ENCODE measurements at places on chromosomes 3 and 15.

DNA sequence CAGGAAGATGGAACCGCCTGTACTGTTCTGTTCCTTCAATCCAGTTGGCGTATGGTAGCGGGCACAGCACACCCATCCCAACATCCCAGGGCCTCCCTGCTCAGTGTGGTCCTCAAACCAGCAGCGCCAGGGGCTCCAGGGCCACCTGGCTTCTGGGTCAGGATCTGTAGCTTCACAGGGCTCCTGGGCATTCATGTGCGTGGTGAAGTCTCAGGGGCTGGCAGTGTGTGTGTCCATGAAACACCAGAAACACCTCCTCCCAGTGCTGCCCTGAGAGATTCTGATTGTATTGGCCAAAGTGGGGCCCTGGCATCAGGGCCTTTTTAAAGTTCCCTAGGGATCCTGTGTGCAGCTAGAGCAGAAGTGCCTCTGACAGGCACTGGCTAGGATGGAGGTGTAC is 42.1 kb downstream of the ABTB1 start:
- DNase-seq = no peak

- DNase-seq = no peak
Observed at GRCh38 chr3:79881431-79881830, 113.6 kb upstream of the ROBO1 start.

GRCh38 chr3:184135911-184136260 is 728 bp downstream of the EIF2B5 start:
- DNase-seq = no peak

DNA sequence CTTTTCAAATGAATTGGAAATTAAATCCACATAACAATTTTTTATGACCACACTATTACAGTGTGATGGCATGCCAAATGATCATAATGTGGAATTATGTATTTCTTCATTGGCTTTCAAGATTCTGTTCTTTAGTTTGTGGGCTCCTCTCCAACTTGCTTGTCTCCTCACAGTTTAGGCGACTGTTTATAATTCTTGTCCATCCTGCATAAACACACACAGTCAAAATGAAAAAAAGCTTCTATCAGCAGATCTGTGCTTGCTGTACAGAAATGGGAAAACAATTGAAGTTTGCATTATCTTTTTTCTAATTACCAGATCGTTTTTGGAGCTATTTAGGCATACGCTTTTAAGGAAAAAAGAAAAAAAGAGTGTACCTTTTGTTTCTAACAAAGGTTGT is 37.0 kb downstream of the OPA1 start:
- no peak for DNase-seq

DNA sequence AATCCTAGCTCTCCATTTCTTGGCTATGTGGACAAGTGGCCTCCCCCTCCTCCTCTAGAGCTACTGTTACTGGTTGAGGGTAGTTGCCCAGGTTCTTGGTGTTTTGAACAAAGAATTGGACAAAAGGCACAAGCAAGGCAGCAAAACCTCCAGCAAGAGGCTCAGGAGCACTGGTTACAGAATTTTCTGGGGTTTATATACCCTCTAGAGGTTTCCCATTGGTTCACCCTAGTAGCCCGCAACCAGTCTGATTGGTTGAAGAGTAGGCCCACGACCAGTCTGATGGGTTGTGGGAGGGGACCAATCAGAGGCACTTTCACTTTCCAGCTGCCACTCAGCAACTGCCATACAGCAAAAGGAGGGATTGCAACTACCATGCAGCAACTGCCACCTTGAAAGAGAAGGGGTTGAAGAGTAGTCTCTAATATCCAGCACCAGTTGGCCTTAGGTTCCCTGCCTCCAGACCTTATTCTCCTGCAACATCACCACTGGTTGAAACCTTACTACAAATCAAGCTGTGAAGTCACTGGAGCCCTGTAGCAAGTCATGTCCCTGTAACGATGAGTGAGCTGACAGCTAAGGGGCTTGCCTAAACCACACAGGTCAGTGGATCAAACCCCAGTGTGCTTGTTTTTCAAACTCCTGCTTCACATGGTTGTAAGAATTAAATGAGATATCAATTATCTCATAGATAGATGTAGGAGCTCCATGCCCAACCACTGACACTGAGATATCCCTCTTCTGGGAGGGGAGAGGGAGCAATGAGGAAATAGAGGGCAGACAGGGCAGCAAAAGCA is 2.9 kb upstream of the C15orf39 start:
- no peak for DNase-seq

DNA sequence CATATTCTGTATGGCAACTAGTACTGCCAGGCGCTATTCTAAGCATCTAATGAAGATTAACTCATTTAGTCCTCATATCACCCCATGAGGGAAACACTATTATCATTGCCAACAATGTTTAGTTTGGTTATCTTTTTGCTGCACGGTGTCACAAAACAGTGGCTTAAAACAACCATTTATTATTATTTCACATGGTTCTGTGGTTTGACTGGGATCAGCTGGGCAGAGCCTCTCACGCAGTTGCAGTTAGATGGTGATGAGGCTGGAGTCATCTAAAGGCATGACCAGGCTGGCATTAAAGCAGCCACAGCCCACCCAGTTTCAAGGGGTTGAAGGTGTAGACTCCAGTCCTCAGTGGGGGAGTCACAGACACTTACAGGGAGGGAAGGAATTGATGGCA is 32.8 kb upstream of the RASA2 start:
- DNase-seq = no peak

- DNase-seq = no peak
Observed at GRCh38 chr3:32757618-32758374, 60.0 kb upstream of the TRIM71 start.

DNA sequence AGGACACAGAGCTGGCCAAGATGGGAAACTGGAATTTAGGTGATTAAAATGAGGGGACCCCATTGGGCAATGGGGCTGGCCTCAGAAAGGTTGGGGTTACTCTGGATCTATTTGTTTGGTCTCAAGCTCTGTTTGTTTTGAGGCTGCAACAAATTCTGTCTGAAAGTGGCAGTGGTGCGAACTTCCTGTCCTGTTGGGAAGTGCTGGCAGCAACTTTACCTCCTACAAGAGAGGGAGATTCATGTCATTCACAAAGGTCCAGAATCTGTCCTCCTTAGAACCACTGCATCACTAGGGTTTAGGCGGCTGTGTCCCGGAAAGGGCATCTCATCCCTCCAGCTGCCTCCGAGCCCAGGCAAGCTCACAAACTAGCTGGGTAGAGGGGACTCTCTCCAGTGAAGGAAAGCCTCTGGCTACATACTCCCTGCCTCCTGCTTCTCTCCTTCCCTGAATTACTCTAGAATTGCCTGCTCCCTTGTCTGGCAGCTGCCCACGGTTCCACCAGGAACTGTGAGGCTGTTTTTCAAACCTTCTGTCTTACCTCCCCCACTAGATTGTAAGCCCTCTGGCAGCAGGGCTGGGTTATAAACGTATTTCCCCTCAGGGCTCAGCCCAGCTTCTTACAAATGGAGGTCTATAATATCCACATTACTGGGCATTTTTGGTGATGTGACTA is 23.6 kb downstream of the MEGF11 start:
- no peak for DNase-seq

- no peak for DNase-seq
Observed at GRCh38 chr3:27431116-27431515, 53.1 kb downstream of the SLC4A7 start.

DNA sequence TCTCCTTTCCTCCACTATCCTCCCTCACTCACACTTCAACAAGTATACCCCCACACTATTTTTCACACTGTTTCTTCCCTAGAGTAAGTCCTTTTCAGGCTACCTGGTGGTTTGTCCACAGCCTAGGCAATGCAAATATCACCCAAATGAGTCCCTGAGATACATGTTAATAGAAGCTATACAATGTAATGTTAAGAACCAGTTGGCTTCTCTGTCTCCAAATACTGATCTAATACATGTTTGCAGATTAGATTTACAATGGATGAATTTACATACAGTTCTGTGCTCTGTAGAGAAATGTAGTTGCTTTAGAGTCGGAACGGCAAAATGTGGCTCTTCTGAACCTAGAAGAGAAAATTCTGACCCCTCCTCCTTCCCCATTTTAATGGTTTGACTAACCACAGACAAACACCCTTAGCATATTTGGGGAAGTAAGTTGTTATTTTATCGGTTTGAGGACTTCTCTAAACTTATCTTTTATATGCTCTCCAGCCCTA is 63.6 kb upstream of the MBNL1 start:
- DNase-seq = no peak

- no peak for DNase-seq
Observed at GRCh38 chr3:154764856-154765640, 315.1 kb upstream of the MME start.

GRCh38 chr3:132703733-132704132 is 18.5 kb downstream of the NPHP3 start:
- DNase-seq = no peak

- no peak for DNase-seq
Observed at GRCh38 chr3:82824491-82824890, 1063.0 kb upstream of the GBE1 start.

DNA sequence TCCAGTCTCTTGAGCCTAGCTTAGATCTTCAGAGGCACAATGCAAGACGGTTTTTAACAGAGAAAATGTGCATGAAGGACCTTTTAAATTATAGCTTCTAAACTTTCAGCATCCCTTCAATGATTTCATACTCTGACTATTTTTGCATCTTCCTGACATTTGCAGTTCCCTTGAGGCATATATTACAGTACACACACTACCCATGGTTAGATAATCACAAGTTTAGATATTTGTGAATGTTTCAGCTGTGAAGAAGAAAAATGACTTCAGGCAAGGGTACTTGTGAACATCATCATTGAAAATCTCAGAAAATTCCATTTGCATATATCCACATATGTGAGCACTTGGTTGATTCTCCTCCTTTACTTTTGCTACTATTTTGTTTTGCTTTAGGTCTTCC is 341.5 kb downstream of the ROBO2 start:
- no peak for DNase-seq

GRCh38 chr15:77489647-77490046 is 69.0 kb downstream of the HMG20A start:
- DNase-seq = no peak

DNA sequence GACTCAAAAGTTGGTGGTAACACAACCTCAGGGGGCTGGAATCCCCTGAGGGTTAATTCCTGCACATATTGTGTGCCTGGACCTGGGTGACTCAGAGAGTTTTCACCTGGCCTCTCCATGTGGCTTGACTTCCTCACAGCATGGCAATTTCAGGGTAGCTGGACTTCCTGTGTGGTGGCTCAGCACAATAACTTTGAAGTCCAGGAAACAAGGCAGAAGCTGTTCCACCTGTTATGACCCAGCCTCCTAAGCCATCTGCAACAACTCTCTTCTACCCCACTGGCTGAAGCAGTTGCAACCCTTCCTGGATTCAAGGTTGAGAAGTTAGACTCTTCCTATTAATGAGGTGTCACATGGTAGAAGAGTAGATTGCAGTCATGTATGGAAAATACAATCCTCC is 58.4 kb downstream of the EDEM1 start:
- no peak for DNase-seq

DNA sequence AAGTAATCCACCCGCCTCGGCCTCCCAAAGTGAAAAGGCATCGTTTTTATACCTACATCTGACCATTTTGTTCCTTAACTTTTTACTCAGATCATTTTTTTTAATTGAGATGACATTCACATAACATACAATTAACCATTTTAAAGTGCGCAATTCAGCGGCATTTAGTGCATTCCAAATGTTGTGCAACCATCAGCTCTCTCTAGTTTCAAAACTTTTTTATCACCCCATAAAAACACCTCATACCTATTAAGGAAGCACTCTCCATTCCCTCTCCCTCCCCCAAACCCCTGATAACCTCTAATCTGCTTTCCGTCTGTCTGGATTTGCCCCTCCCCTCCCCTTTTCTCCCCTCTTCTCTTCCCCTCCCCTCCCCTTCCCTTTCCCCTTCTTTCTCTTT is 310.1 kb downstream of the UACA start:
- DNase-seq = no peak

DNA sequence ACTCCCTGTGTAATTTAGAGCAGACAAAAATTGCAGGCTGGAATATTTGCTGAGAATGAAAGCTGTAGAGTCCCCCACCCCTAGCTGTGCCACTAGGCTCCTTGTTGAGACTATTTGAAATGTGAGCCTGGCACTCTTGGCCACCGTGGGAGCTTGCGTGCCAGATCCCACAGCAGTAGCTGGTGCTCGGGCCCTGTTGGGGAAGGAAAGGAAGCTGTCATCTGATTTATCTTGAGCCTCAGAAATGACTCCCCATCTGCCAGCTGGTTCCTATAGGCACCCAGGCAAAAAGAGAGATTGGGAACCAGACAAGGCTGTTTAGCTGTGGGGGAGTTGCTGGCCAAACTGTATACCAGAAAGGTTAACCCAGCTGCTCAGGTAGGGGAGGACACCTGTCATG is 23.4 kb upstream of the CLEC3B start:
- no peak for DNase-seq

DNA sequence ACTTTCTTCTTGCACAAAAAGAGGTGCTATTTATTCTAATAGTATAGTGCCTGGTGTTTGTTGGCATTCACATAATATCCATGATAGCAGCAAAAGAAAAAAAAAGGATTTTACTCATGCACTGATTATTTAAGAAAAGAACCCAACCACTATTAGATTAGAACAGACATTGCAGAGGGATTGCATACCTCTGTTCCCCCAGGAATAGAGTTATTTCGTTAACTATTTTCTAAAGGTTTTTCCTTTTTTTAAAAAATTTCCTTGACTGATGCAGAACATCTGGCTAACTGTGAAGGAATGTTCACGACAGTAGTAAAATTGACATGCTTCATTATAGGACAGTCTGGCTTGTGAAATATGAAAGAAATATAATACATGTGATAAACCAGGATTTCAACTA is 136.6 kb upstream of the PTX3 start:
- DNase-seq = no peak

DNA sequence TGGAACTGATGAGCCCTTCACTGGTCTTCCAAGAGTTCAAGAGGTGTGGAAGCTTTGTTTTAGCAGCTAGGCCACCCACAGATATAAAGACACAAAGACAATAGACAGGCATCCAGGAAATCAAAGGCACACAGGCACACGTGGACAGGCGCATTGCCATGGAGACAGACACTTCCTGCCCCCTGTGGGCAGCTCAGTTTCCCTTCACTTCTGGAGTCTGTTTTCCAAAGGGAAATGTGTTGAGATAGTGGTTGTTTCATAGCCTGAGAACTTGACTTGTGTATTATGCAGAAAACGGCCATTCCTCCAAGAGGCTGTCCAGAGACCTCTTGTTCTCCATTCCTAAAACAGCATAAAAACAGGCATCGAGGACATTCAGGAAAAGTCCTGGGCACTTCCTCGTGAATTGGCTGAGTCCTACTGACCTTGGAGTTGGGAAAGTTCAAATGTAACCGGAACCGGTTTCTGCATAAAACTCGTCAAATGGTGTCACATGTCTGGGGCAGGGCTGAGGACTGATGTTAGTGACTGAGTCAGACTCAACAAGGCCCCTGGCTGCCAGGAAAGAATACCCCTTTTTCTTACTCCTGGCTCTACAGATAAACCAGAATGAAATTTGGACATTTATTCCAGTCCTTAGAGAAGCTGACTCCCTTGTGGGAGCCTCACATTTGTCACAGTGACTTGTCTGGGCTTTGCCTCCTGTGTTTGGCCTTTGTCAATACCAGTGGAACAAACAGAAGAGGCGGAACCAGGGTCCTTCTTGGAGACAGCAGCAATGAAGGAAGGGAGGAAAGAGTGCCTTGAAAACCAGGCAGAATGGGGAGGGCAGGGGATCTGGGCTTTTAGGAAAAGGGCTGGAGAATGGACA is 1.3 kb downstream of the ALPK3 start:
- no peak for DNase-seq

- DNase-seq = no peak
Observed at GRCh38 chr3:147654827-147655226, 245.7 kb downstream of the ZIC1 start.

Measured in NCI-H2227 treated with DMSO at 0.1 percent for 48 hours (cell line).